ENCODE measurements at places on chromosomes 6 and 20.

GRCh38 chr6:37141281-37142049 is 28.5 kb upstream of the PIM1 start:
- DNase-seq, result no peak

- no peak for DNase-seq
These were observed 350.7 kb upstream of the SASH1 start for GRCh38 chr6:147991961-147992360.

- DNase-seq, result no peak
These were observed 5.4 kb downstream of the TRIM26 start for GRCh38 chr6:30207619-30208295.

GRCh38 chr6:44399991-44400390 is 12.5 kb downstream of the CDC5L start:
- DNase-seq, result no peak

DNA sequence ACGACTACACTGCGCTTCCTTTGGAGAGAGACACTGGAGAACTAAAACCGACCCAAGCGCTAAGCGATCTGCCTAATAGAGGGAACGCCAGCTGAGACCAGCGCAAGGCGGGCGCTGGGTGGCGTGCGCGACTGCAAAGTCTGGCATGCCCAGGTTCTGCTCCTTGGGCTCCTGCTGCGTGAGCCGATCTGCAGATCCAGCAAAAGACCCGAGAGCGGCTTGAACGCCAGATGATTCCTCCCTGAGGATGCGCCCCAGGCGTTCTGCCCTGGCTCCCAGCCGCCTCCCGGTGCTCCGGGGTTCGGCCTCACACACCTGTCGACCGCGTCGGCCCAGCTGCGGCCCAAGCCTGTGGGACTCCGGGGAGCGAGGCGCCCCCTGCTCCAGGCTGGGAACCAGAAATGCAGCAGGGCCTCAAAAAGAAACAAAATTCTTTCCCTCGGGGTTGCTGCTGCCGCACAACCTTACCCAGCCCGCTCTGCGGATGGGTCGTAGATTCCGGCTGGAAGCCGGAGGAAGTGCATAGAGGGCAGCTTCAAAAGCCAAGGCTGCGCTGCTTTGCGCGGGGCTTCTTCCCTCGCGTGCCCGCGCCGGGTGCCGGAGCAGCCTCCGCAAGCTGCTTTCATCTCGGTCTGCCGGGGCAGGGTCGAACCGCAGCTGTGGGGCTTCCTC is 17.9 kb upstream of the PRDM13 start:
- DNase-seq, result no peak

GRCh38 chr6:25794784-25795183 is 37.1 kb downstream of the SLC17A1 start:
- no peak for DNase-seq

- DNase-seq, result no peak
These were observed 230.8 kb downstream of the FOXA2 start for GRCh38 chr20:22353586-22353985.

- DNase-seq, result no peak
These were observed 9.5 kb upstream of the IGF2R start for GRCh38 chr6:159959165-159959975.

- no peak for DNase-seq
These were observed 841.4 kb upstream of the EPHA7 start for GRCh38 chr6:94260765-94261164.

DNA sequence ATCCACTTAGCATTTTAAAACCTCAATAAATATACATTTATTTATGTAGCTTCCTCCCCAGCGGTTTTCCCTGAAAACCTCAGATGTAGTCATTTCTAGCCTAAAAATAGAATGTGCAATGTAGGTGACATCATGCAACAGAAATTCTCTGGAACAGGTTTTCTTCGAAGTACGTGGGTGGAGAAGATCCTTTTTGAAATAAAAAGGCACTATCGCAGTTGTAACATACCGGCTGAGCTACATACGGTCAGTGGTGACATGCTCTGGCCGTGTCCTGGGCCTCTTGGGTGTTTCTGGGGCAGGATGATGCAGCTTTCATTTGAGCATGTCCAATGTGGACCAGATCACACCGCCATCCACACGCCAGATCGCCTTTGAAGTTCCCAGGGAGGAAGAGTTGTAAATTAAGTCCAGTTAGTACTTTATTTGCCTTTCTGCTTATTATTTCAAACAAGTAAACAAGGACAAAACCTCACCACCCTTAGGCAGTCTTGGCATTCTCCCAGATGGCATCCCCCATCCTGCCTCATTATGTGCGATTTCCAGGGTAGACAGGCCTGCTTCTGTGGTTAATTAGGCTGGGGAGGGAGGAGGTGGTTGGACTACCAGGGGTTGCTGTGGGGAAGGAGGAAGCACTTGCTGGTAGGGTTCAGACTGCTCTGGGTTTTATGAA is 109.5 kb upstream of the CLDN20 start:
- no peak for DNase-seq

GRCh38 chr20:58384821-58385220 is 4.2 kb upstream of the VAPB start:
- no peak for DNase-seq

- no peak for DNase-seq
These were observed 97.2 kb upstream of the MAP7 start for GRCh38 chr6:136647363-136647852.

DNA sequence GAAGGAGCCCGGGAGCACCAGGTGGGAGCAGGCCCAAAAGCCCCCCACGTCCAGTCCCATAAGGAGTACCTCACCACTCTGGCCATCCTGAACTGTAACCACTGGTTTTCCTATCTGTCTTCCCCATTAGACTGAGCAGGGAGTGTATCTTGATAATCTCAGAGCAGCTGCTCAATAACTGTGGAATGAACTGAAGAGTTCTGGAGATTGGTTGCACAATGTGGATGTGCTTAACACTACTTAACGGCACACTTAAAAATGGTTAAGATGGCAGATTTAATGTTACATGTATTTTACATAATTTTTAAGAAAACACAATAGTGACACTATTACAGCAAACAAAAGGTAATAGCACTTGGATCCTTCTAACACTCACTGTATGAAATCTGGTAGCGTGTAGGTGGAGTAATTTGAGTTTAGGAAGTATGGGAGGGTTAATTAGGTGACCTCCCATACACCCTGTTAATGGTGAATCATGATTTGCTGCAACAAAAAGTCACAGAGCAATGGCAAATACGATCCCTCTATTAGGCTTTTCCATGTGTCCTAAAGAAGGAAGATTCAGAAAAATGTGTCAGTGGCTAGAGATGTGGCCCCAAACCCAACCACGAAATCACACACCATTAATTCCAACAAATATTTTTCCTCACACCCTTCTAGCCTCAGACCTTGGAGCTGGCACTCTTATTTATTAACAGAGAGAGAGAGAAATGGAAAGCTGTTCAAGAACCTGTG is 18.4 kb downstream of the TRAM2 start:
- no peak for DNase-seq

GRCh38 chr6:61977947-61978346 is 308.1 kb downstream of the KHDRBS2 start:
- no peak for DNase-seq

DNA sequence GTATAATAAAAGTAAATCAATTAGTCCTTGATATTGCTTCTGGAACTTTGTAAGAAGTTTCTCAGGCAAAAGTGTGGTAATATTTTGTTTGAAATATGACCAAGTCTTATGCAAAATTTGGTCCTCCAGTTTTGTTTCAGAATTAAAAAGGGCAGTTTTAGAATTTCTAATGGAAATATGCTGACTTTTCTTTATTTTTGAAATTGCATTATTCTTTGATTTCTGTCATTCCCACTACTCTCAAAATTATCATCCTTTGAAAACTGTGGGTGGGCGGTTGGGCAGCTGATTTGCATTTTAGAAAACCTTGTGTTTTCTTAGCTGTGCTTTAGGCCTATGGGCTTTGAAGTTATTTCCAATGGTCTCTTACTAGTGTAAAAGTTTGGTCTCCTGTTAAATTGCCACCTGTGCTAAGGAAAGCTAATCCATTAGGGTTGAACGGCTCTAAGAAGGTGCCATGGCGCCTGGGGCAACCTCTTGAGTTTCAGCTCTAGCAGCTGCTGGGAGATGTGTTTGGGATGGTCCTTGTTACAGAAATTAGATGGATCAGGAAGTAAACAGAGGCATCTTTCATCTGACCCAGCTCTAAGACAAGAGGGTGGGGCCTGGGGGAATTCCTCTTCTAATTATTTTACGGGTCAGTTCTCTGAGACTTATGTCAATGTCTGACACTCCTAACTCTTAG is 880.8 kb upstream of the SLC35B3 start:
- DNase-seq, result no peak
